Right ventricle myocardium inferior (tissue), 1 donor: ENCODE measurements at places on chromosomes 11 and 22.

- no peak for DNase-seq
Measured at GRCh38 chr22:22599248-22599647, 40.2 kb upstream of the PRAME start.

GRCh38 chr22:46074771-46075551, 75.4 kb upstream of the PPARA start:
- DNase-seq = no peak

GRCh38 chr11:62622476-62623089, 797 bp upstream of the B3GAT3 start:
- DNase-seq = no peak

DNA sequence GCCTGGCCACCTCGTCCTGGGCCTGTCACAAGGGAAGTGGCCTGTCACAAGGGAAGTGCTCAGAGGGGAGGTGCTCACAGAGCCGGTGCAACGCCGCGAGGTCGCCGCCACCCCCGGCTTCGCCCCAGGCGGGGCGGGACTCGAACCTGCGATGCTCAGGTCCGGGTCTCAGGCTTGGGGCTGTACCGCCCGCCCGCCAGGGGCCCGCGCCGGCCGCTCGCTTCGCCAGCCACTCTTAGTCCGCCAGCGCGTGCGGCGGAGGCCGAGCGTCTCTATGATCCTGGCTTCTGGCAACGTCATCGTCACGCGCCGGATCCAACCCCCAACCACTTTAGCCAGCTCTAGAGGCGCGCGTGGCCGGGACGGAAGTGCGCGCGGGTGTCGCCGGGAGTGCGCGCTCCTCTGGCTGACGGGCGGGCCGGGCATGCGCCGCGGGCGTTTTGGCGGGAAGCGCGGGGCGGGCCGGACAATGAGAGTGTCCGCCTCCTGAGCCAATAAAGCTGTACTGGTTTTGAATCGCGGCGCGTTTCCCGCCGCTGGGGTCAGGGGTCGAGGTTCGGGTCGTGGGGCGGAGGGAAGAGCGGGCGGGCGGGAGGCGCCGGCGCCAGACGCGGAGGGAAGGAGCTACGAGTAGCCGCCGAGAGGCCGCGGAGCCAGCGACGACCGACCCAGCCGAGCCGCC, at the start of gene TRMT2A:
TRMT2A (minus strand) TSS at position 276 of the 682 bp plus-strand sequence. CDS start 320 bp downstream, outside the sequence.
- DNase-seq = peak; percentile 99

DNA sequence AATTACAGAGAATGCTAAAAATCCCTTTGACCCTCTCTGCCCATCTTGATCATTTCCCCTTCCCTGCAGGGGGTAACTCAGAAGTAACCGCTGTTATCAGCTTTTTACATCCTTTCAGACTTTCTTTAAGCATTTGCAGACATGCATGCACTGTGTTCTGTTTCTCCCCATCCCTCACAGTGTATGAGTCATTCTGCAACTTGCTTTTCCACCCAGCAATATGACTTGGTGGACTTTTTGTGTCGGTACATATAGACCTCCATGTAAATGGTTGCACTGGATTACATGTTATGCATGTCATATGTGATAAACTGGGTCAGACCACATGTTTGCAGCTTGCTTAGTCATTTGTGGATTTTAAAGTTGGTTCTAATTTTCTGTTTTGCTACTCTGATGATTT, 87.7 kb upstream of the NECTIN1 start:
- DNase-seq = no peak
